ENCODE measurements at places on chromosomes 6 and 20.

GRCh38 chr6:161186173-161186769 is 87.6 kb downstream of the AGPAT4 start:
- no peak for DNase-seq

DNA sequence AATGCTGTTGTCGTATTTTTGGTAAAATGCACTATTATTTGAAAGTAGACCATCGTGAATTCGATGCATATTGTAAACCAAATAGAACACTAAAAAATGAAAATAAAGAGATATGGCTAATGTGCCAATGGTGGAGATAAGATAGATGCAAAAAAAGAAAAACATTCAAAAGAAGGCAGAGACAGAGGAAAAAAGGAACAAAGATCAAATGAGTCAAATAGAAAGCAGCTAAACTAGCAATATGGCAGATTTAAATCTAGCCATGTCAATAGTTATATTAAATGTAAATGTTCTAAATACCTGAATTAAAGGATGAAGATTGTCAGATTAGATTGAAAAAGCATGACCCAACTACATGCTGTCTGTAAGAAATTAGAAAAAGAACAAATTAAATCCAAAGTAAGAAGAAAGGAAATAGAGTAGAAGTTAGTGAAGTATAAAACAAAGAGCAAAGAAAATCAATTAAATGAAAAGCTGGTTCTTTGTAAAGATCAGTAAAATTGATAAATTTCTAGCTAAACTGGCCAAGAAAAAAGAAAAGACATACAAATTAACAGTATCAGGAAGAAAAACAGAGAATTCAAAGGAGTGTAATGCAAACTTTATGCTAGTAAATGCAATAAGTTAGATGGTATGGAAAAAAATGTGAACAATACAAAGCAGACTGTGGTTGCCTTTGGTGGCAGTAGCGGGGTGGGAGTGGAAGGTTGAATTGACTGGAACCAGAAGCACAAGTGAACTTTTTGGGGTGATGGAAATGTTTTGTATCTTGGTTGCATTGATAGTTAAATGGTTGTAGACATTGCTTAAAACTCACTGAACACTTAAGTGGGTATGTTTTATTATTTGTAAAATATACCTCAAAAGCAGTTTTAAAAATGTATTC is 44.8 kb downstream of the PTPN1 start:
- no peak for DNase-seq

DNA sequence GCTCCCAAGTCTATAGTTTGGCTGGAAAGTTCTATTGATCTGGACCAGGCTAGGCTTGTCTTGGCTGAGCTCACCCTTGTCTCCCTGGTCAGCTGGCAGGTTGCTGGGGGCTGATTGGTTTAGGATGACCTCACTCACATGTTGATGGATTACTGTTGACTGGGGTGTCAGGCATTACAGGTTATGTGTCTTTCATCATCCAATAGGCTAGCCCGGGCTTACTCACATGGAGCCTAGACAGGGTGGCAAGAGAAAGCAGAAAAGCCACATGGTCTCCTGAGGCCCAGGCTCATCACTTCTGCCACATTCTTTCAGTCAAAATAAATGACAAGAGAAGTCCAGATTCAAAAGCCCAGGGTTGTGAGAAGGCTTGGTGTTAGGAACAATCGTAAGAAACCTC is 103.5 kb downstream of the BFSP1 start:
- no peak for DNase-seq

- peak; percentile 3 for DNase-seq
Measured at GRCh38 chr6:135667691-135668455, 170.3 kb upstream of the AHI1 start.

GRCh38 chr20:12577213-12577612 is 431.6 kb upstream of the SPTLC3 start:
- DNase-seq: no peak

- DNase-seq: no peak
Measured at GRCh38 chr6:46989398-46989797, 52.7 kb downstream of the ADGRF1 start.

DNA sequence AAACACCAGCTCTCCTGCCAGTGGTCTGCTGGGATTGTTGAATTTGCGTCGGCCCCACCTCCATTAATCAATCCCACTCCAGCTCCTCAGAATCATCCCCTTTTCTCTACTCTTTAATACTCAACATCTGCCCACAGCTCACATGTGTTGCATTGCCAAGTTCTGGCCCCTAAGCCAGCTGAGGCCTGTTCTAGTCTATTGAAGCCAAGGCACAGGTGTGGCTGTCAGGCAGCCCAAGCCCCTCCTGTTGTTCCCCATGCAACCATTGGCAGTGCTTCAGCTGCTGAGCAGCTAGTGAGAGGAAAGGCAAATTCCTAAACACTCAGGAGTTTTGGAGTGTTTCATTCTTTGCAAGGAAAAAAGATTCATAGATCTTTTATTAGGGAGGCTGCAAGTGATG is 128.0 kb upstream of the NT5E start:
- no peak for DNase-seq

DNA sequence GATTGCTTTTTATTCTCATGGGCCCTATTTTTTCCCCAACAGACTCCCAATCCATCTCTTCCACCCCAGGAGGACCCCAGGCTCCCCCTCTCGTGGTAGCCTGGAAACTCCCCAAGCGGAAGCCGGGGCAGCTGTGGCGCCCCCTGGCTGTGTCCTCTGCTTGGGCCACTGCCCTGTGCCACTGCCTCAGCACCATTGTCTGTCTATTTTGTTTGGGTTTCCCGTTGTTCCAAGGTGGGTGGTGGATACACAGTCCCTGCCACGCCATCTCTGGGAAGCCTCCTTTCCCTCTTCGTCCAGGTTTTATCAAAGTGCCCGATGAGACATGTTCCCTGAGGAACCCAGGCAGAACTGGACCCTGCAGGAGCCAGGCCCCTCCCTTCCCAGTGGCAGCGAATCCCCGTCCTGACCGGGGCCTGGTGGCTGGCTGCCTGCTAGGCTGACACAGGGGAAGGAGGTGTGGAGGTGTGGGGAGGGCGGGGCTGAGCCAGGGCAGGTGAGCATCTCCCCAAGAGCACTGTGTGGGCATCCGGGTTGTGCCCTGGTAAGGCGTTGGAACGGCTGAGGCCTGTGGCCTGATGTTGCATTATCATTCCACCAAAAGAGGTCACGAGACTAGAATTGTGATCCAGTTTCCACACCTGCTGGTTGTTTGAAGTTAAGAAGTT is 228.2 kb downstream of the CDH4 start:
- DNase-seq: no peak

GRCh38 chr20:61819921-61820825 is 245.5 kb downstream of the TAF4 start:
- DNase-seq: no peak

DNA sequence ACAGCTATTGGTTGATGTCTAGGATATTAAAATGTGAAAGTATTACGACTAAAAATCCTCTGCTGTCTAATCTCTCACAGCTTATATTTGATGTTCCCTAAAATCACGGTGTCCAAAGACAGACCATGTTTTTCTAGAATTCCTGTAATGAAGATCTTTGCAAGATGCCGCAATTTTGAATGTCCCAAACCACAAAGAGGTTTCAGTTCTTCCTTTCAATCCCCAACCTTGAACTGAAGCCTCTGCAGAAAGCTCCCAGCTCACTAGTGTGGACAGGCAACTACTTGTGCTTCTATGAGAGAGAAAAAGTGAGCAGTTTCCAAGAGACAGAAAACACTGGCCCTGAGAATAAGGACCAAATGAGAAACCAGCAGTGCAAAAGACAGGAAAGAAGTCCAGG is 370.1 kb downstream of the FOXA2 start:
- DNase-seq: no peak

DNA sequence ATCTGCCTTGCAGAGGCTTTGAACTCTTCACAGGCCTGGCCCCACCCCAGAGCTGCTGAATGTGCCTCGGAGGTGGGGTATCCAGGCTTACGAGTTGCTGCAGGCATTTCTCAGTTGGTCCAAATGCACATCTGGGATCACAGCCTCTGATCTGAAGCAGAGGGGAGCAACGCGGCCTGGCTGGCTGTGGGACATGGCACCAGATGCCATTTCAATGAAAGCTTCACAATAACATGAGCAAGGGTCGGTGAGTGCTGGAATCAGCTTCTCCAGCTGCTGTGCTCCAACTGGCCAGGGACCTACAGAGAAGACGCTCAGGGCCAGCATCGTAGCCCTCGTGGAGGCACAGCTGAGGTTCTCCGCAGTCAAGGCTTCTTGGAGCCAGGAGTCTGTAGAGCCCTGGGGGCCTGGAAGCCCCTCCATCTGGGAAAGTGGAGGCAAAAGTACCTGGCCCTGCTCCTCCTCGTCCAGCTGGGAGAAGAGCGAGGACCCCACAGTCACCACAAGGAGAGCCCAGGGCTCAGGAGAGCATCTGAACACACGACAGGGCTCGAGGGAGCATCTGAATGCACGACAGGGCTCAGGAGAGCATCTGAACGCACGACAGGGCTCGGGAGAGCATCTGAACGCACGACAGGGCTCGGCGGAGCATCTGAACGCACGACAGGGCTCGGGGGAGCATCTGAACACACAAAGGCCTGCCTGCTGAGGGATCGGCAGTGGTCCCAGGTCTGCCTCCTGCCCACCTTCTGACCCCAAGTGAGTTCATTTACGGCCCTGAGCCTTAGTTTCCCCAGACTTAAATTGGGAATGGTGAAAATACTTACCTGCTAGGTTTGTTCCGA is 165.2 kb downstream of the DLL1 start:
- DNase-seq: no peak

GRCh38 chr20:54368570-54368969 is 106.8 kb upstream of the DOK5 start:
- DNase-seq: no peak

DNA sequence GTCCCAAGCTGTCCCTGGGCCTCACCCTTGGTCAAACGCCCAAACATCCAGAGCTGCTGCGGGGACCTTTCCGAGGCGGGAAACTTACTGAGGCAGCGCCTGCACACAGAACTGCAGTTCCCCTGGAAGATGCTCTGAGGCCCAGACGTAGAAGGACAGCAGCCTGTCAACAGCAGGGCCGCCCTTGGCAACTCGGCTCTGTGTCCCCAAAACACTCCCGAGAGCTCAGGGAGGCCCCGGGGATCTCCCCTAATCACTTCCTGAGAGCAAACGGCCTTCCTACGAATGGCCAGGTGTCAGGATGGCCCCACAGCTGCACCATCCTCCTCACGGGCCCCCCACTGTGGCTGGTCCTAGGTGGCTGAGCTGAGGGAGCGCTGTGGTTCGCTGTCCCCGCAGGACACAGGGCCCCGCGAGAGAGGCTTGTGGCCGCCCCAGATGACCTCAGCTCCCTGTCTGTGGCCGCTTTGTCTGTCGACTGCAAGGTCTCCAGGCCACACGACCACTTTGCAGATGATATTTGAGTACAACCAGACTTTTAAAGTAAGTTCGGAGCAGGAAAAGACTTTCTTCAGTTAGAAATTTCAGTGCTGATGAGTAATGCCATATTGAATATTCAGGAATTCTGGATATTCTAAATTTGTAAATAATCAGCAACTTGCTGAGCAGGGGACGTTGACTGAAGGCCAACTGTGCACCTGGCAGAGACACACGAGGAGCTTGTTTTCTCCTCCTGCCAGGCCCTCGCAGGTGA is 46.0 kb downstream of the DLL1 start:
- no peak for DNase-seq

DNA sequence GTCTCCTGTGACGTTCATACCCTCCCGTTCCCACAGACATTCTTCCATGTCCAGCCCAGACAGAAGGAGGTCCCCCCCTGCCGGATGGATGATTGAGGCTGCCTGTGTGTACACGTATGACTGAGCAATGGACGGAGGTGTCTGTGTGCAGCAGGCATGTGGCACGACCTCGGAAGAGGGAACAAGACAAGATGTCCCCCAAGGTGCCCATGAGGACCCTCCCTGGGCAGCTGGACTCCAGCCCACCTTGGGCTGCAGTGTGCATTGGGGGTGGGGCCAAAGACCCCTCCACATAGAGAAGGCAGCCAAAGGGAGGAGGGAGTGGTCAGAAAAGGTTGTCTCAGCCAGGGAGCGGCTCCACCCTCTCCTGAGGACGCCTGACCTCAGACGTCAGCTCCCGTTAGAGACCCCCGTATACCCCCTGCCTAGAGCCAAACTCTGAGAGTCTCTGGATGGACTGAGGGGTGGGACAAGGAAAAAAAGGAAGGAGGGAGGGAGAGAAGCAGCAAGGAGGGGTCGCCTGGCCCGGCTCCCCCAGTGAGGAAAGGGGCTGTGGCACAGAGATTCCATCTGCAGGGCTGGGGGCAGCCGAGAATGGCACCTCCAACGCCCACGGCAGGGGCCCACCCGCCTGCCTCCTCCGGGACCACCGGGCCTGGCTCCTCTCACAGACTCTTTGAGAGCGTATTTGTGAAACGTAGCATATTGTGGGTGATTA is 92.9 kb upstream of the BHLHE23 start:
- DNase-seq: no peak

- DNase-seq: no peak
Measured at GRCh38 chr6:151704383-151704782, 103.1 kb upstream of the ESR1 start.

DNA sequence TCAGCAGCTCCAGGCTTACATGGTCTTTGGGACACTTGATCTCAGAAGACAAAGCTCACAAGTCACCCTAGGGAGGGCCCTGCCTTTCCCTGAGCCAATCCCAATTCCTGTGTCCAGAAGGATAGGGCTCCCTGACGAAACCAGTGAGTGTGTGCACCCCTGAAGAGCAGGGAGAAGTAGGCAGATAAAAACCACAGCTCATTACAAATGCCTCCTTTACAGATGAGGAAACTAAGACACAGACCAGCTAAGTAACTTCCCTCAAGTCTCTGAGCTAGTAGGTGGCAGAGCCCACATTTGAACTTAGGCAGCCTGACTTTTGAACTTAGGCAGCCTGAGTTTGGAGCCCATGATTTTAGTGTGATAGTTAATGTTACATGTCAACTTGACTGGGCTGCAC is 6.7 kb upstream of the ZFAND3 start:
- DNase-seq: no peak

- DNase-seq: peak; percentile 99
Measured at GRCh38 chr6:33391278-33391921, at the start of gene KIFC1. KIFC1 (plus strand) TSS chr6:33391823; CDS start chr6:33391986, 163 bp downstream.

- no peak for DNase-seq
Measured at GRCh38 chr6:145761584-145761983, 26.3 kb upstream of the EPM2A start.

- no peak for DNase-seq
Measured at GRCh38 chr6:115982453-115982852, 78.2 kb downstream of the FRK start.

GRCh38 chr6:5782783-5783547 is 223.8 kb downstream of the NRN1 start:
- peak; percentile 75 for DNase-seq
